ENCODE measurements at places on chromosomes 11 and 22.

- no peak for DNase-seq
These were observed 685.2 kb upstream of the CHORDC1 start for GRCh38 chr11:90908074-90908473.

- DNase-seq: peak; percentile 79
These were observed 117.3 kb upstream of the GRK3 start for GRCh38 chr22:25447067-25447685.

GRCh38 chr11:12273618-12273995 lies 103.8 kb upstream of the PARVA start:
- DNase-seq: no peak

- no peak for DNase-seq
These were observed 160.3 kb downstream of the MN1 start for GRCh38 chr22:27641049-27641795.

- no peak for DNase-seq
These were observed 47.8 kb upstream of the SERPIND1 start for GRCh38 chr22:20725987-20726558.

- peak; percentile 83 for DNase-seq
These were observed 42.5 kb downstream of the LARGE2 start for GRCh38 chr11:45964911-45965389.

DNA sequence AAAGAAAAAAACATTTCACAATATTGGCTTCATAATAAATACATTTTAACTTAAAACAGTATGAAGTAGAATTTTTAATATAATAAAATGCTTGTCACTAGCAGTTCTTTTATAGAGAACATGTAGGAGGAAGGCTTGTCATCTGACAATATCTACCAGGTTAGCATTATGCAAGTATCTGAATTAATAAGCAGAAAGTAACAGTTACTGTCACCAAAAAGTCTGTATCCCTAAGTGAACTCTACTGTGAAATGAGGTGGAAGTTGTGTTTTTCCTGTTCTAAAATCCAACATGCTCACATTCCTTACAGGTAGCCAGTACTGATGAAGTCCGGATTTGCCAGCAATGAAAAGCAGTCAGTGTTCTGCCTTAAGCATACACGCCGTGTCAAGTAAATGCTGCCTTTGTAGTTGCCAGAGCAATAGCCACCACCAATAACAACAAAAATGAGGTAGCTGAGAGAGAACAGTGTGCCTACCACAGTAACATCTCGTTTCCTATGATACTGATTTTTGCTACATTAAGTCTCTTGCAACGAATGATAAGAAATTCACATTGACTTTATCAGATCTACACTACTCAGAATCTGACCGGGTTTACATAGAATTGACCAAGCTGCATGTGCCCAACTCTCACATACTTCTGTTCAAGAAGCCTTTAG lies 95.5 kb downstream of the SIK3 start:
- DNase-seq: no peak

DNA sequence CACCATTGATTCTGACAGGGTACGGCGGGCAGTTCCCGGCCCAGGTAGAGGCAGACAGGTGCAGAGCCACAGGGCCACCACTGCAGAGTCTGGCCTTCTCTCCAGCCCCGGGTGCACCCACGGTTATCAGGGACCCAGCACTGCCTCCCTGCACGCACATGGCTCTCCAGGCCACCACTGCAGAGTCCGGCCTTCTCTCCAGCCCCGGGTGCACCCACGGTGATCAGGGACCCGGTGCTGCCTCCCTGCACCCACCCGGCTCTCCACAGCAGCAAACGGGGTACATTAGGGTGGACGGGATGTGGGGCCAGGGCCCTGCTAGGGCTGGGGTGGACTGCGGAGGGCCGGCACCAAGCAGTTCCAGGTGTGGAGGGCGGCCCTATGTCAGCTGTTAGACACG lies 272.9 kb downstream of the BRD1 start:
- no peak for DNase-seq

DNA sequence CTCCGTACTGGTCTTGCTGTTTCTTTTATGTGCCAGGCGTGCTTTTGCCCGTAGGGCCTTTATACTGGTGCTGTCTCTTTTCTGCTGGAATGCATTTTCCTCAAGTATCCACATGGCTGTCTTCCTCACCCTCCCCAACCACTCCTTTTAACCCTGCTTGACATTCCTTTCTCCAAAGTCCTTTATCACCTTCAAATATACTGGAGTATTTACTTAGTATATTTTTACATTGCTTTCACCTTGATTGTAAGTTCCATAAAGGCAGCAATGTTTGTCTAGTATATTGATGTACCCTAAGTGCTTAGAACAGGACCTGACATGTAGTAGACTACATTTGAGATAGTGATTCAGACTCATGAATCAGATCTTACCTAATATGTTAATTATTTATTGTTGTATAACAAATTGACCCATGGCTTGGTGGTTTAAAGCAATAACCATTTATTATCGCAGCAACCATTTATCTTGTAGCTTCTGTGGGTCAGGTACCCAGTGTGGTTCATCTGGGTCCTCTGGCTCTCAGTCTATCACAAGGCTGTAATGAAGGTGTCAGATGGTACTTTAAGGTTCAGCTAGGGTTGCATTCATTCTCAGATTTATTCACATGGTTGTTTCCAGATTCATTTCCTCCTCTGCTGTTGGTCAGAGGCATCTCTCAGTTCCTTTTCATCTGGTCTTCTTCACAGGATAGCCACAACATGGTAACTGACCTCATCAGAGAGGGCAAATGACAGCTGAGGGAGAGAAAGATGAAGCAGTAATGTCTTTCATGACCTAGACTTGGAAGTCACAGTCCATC lies 34.2 kb downstream of the DDX10 start:
- DNase-seq: no peak

DNA sequence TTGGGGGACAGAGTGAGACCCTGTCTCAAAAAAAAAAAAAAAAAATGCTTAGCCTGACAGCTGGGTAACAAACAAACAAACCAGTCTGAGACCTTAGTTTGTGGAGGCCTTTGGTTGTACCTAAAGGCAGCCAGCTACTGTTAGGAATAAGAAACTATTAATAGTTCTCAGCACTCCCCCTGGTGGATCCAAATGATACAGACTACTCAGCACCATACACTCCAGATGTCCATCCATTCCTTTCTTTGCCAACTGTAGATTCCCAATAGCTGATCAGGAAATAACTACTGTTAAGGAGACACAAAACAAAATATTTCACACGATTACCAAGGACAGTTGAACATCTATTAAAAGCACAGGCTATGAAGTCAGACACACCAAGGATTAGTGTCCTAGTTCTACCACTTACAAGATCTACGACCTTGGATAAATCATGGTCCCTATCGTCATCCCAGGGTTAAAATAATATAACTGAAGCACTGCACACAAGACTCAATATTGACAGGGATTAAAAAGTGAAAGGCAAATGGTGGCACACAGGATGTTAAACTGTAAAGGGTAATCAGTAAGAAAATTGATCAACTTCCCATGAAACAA lies 17.2 kb downstream of the CLDN25 start:
- DNase-seq: no peak

DNA sequence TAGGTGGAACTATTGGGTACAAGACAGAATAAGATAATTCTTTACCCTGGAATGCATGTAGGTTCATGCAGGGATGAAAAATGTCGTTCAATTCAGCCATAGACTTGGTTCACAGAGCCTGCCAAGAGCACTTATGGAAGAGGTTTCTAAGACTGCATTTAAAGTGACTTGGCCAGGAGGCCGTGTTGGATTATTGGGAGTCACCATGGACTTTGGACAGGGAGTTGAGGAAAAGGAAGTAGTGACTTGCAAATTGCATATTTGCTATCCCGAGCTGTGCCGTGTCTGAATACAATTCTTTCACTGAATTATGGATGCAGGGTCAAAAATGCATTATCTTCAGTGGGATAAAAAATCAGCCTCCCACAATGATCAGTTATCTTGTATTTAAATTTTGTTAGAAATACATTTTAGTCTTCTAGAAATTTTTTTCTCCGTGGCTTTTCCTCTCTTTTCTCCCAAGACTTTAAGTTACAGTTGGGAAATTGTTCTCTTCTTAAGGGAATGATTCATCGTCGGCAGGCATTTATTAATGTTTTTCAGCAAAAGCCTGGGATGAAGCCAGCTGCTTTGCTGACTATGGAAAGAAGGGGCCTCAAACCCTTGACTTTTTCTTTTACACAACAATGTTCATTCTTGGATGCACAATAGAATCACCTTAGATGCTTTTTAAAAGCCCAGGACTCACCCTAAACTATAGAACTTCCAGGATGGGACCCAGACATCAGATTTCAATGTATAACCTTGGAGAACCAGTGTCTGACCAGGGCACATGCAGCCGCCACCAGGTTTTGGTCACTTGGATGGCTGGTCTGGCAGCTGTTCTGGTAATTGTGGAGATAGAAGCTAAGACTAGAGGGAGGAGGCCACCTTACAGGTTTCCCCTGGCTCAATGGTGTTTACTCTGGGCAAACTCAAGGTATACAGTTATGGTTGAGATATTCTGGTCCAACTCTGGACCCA lies 70.8 kb downstream of the FAT3 start:
- DNase-seq: no peak

- DNase-seq: no peak
These were observed 1.6 kb upstream of the CEP295 start for GRCh38 chr11:93659841-93660240.

DNA sequence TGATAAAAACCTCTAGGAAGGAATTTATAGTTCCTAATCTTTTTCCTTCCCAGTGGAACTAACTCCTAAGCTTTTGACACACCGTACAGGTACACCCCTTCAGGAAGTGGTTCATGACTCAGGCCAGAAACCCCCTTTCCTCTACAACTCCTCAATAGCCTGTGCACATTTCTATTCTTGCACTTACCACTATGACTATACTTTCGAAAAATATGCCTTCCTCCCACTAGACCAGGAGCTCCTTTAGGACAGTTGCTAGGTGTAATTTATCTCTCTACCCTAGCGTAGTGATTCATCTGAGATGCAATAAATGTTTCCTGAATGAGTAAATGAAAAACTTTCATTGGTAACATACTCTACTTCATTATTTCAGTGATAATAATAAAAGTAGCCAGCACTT lies 14.5 kb downstream of the MAP6 start:
- no peak for DNase-seq

GRCh38 chr22:40965936-40966725 lies 15.0 kb downstream of the RBX1 start:
- no peak for DNase-seq

- DNase-seq: no peak
These were observed 336.0 kb downstream of the CADM1 start for GRCh38 chr11:115168229-115168671.

DNA sequence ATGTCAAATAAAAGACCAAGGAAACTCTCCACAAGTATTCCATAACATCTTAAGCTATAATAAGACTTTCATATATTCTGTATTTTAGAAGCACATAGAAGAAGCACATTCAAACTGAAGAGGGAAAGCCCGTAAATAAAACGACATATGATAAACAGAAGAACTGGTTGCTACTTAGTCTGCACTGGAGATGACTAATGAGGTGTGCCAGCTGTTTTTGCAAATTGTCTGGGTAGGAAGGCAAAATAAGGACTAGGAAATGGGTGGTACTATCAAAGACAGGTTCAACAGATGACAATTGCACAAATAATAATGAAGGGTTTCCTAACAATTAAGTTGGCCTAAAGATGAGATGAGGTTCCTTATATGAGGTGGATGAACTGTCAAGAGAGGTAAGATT lies 593.2 kb upstream of the CCDC179 start:
- DNase-seq: no peak

DNA sequence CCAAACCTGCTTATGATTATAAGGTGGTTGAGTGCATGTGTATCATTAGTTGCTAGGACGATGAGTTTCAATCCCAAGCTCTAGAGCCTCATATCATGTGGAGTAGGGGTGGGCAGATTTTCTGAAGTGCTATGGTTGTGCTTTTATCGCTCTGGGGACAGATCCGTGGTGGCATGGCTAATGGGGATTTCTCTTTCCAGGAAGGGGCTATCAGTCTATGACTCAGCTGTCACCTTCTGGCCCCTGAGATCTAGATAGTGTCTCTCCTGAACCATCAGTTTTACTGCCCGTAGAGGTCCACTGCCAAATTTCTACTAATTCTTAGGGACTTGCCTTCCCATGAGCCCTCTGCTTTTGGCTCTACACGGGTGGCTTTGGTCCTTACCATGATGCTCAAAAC lies 51.8 kb downstream of the FDX1 start:
- no peak for DNase-seq

- DNase-seq: no peak
These were observed 11.9 kb upstream of the MDK start for GRCh38 chr11:46369458-46370152.

GRCh38 chr11:117953024-117953671 lies 23.9 kb upstream of the TMPRSS13 start:
- no peak for DNase-seq

DNA sequence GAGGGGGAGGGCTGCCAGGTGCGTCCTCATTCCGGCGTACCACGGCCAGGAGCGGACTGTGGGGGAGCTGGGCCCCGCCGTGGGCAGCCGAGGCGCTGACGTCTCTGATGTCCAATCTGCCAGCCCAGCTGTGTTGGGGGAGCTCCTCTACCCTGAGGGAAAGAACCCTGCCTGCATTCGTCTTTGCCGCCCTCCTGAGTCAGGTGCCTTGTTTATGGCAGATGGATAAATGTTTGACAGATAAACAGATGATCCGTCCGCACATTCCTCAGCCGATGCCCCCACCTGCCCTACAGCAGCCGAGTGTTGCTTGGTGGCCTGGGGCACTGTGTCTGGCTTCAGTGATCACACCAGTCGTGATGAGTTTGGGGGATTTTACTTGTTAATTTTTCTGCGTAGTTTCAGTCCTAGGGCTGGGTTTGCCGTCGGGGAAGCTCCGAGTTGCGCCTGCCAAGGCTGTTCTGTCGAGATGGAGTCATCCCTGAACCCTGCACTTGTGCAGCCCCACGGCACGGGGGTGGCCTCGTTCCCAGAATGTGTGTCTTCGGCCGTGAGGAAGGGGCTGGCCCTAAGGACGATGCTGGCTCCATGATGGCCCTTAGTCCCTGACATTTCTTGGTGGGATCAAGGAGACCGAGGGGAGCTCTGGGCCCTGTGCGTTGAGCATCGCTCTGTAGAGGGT lies 1083.9 kb downstream of the BRD1 start:
- DNase-seq: no peak

DNA sequence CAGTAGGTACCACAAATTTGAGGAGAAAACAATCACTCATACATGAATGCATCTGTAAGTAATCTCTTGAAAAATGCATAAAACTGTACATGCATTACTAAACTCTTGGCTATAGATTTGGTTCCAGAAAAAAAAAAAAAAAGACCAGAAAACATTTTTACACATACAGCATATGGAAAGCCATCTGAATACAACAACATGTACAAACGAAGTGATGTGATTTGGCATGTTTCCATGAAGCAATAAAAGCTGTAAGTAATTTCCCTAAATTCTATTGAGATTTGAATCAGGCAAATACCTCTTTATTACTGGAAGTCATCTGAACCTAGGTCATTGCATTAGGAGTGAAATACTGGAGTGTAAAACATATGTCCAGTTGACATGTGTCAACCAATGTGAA lies 31.9 kb upstream of the ZC3H12C start:
- peak; percentile 17 for DNase-seq

GRCh38 chr11:66189031-66189745 lies 79.3 kb upstream of the RAB1B start:
- no peak for DNase-seq

- no peak for DNase-seq
These were observed 14.9 kb upstream of the FXYD2 start for GRCh38 chr11:117839380-117839881.

Measured in hindlimb muscle (tissue), 1 donor.